ENCODE measurements at places on chromosomes 5 and 9.
A peak's percentile ranks its signal among the peaks of the same experiment; 100 is the strongest.

DNA sequence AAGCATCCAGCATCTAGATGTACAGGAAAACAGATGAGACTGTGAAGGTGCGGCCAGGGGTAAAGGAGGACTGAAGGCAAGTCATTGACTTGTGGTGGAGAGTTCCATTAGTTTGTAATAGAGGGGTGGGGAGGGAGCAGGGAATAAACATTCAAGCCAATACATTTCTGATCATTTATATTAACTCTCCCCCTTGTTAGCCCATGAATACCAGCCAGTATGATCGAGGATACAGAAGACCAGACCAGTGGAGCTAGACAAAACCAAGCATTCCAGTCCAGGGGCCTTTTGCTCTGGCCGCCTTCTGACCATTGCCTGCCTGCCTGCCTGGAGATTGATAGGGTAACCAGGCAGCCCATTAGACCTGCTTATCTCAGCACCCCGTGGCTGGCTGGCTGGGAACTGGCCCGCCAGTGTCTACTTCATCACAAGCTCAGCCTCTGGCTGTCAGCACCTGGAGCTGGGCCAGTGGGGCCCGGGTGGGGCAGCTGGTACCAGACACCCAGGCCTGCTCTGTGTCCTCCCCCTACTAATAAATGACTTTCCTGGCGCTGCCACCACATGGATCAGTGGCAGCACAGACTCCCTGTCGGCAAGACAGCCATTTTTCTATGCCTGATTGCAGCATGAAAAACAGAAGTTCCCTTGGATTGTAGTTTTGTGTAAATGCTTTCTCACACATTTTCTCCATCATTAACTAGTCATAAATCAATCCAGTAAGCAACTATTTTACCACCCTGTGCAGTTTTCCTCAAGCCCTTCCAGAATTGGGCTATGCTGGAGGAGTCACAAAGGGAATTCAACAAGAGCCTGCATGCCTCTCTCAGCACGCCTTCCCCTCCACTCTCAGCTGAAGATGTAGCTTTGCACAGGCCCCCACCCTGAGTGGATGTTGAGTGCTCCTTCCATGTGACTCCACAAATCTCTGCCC lies 181.3 kb downstream of the SNCAIP start:
- no peak for DNase-seq

DNA sequence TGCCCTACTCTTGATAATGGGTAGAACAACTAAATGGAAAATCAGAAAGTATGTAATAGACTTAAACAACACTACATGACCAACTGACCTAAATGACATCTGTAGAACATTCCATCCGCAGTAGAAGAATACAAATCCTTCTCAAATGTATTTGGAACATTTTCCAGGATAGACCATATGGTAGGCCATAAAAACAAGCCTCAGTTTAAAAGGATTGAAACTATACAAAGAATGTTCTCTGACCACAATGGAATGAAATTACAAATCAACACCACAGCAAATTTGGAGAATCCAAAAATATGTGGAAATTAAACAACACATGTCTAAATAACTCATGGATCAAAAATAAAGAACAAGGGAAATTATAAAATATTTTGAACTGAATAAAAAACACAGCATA lies 189.2 kb downstream of the NDUFS4 start:
- no peak for DNase-seq

- no peak for DNase-seq
Measured at GRCh38 chr9:70367305-70367930, 47.0 kb downstream of the KLF9 start.

DNA sequence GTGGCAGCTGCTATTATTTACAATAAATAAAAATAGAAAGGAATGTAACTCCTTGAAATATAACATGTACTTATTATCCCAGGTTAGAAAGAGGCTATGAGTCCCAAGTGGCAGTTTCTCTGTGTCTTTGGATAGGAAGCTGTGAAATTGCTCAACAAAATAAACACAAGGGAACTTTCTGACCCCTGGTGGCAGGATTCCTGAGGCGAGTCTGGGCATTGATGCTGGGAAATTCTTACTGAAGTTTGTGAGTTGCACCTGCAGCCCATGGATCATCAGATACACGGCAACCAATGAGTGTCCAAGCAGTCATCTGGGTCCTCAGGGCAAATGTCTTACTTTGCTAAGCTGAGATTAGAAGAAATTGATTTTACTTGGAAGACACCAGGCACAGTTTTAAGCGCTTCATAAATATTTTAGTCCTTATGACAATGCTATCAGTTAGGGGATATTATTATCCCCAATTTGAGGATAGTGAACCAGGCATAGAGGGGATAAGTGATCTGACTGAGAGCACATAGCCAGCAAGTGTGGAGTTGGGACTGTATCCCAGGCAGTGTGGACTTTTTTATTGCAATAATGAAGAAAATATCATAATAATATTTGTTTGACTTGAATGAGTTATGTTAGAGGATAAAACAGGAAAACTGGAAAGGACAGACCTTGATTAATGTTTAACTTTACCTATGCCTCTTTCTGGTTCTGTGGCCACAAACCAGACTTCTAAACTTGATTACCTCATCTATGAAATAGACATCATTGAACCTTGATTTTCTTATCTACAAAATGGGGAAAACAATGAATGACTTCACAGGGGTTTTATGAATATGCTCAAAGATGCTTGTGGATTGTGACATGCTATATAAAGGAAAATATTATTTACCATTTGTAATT lies 265.5 kb upstream of the ADAMTSL1 start:
- peak; percentile 15 for DNase-seq

GRCh38 chr9:92780206-92780605 lies 15.6 kb upstream of the BICD2 start:
- DNase-seq, result no peak

- peak; percentile 70 for DNase-seq
Measured at GRCh38 chr9:136345281-136346156, 18.0 kb downstream of the DNLZ start.

- no peak for DNase-seq
Measured at GRCh38 chr5:82278711-82279370, 687 bp upstream of the RPS23 start.

DNA sequence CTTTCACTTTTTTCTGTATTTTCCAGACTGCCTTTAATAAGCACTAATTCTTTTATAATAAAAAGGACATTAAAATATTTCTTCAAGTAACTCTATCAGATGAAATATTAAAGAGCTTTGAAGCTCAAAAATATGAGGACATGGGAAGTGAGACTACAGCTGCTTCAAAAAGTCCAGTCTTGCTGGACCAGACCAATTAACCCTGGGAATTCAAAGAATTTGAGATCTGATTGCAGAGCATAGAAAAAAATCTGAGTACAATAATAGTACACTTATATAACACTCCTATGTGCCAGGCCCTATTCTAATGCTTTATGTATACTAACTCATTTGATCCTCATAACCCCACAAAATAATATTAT lies 9.8 kb downstream of the TMEM245 start:
- no peak for DNase-seq
